ENCODE measurements at places on chromosomes 11 and 22. TPM values are rescaled to one million over a fixed set of nuclear protein-coding genes. Genes with fewer than 3 reads are reported as not detected.

Gene SLC22A12
- not detected for total RNA-seq

Gene OR8A1
- total RNA-seq, result not detected

Gene GSC2
- total RNA-seq, result not detected

Gene NUP160
- 14.7 TPM for total RNA-seq

Gene BATF2
- 0.54 TPM for total RNA-seq

Gene LRRC75B
- total RNA-seq, result 4.1 TPM

Gene CYP2D6
- 0.17 TPM for total RNA-seq

Gene PATE2
- total RNA-seq, result 0.22 TPM

Gene CELSR1
- 20.2 TPM for total RNA-seq
